ENCODE measurements at places on chromosomes 11 and 22.
A peak's percentile ranks its signal among the peaks of the same experiment; 100 is the strongest.

DNA sequence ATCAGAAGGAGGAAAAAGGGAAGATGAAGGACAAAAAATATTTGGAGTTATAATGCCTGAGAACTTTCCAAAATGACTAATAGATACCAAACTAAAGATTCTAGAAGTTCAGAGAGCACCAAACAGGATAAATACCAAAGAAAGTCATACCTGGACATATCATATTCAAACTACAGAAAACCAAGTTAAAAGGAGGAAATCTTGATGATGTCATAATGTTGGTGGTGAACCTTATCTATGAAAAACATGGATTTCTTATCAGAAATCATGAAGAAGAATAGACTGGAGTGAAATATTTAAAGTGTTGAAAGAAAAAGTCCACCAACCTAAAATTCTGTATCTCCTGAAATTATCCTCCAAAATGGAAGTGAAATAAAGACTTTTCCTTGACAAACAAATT is 389.2 kb downstream of the JRKL start:
- no peak for DNase-seq

GRCh38 chr11:35035894-35036408 is 103.0 kb upstream of the CD44 start:
- peak; percentile 99 for DNase-seq

- no peak for DNase-seq
Measured at GRCh38 chr11:85884581-85885021, 29.4 kb downstream of the CCDC83 start.

DNA sequence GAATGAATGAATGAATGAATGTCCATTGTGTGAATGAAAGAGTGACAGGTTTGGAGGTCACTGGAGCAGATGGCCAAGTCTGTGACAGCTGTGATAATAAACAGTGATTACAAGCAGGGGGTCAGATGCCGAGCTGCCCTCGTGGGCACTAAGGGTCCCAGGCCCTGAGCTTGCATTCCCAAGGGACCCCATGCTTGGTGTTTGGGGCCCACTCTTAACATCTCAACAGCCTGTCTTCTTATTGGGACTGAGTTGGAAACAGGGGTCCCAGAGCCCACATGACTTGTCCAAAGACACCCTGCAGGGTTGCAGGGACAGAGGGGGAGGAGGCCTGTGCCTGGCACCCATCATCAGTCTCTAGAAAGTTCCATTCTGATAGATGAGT is 12.0 kb upstream of the ANO1 start:
- DNase-seq: no peak

DNA sequence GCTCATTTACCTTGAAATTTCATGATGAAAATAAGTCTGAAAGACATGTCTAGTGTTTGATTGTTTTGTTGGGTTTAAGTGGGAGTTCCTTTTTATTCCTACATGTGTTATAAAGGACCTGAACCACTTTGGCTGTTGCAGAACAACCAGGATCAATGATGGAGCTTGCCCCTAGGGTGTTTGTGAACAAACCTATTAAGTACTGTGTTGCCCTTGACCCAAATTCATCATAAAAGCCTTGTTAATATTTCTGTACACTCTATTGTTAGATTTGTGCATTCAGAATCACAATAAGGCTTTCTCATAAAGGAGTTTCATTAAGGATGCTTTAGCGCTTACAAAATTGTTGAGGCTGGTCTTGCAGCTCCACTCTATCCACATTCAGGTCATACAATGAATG is 452.6 kb downstream of the NELL1 start:
- no peak for DNase-seq

DNA sequence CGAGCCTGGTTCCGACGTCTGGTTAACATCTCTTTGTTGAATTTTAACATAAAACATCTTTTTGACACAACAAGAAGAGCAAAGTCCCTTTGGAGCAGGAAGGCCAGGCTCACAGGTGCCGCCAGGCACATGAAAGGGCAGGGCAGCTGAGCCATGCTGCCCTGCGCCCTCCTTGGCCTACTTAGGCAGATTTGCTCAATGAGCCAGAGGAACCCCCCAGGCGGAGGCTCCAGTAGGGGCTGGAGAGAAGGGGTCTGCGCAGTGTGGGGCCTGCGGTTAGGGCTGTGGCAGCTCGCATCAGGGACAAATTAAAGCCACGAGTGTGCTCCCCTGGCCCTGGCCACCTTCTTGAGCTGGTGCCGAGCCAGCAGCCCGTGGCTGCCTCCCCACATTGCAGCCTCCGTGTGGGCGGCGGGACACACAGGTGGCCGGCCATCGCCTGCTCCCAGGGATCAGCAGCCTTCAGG is 9.9 kb upstream of the SLC22A12 start:
- DNase-seq: no peak
